Activated B cell treated with CpG ODN at 0.5 μM for 24 hours (primary cell): ENCODE measurements at places on chromosomes 1 and 21.

GRCh38 chr1:45260244-45260643 is 53.8 kb upstream of the ZSWIM5 start:
- DNase-seq = no peak

GRCh38 chr1:18101508-18101907 is 6.1 kb upstream of the IGSF21 start:
- DNase-seq = no peak

DNA sequence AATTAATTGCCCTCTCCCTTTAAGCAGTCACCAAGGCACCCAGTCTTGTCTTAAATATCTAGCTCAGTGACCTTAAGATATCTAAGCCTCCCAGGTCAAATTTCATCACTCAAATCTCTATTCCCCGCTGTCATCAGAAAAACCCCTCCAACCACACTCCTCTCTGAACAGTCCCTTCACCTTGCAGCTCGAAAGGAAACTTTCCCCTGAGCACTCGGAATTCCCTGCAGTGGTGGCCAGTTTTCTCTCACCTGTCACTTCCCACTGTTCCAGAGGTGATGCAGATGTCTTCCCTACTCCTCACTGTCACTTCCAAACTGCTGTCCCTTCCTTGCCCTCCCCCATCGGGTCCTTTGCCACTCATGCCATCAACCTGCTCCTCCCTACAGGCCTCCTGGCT is 15.3 kb upstream of the SSX2IP start:
- no peak for DNase-seq

- DNase-seq = peak; percentile 45
These were observed at the start of gene SH2D5 for GRCh38 chr1:20732588-20733359. SH2D5 (minus strand) TSS chr1:20732703; CDS start chr1:20728044, 4,659 bp downstream.

DNA sequence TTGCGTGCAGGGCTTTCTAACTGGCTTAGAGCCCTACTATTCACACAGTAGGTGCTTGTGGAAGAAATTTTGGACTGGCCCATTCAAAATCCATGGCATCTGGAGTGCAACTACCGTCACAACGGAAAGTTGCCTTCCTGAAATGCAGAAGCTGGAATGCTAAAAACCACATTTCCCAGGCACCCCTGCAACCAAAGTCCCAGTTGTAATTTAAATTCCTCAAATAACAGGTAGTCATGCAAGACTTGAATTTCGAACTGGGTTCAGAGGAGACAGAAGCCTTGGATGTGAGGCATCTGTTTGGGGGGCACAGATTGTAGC is 186.7 kb downstream of the TOMM20 start:
- DNase-seq = no peak

- DNase-seq = no peak
These were observed 17.4 kb downstream of the PLEKHA6 start for GRCh38 chr1:204342310-204342709.

DNA sequence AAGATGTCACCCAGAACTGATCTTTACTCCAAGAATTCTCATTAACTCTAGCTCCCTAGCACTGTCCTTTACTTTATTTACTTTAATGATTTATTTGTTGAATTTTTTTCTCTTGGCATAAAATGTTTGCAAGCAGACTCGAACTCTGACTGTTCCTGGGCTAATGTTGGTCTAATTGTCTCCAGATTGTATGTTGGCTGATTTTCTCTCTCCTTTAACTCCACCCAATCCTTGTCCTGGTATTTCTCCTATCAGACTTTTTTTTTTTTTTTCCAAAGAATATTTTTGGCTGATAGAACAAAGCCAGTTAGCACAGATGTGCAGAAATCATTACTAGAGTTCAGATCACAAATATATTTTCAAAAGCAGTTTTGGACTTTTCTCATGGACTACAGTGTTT is 82.6 kb downstream of the ATF6 start:
- no peak for DNase-seq

- DNase-seq = no peak
These were observed 99.4 kb upstream of the OLFM3 start for GRCh38 chr1:102096162-102096561.

- no peak for DNase-seq
These were observed 14.2 kb downstream of the VPS13D start for GRCh38 chr1:12244078-12244477.

- no peak for DNase-seq
These were observed 55.3 kb downstream of the RIMS3 start for GRCh38 chr1:40610156-40610555.

GRCh38 chr21:37082856-37083528 is 9.9 kb downstream of the TTC3 start:
- no peak for DNase-seq

DNA sequence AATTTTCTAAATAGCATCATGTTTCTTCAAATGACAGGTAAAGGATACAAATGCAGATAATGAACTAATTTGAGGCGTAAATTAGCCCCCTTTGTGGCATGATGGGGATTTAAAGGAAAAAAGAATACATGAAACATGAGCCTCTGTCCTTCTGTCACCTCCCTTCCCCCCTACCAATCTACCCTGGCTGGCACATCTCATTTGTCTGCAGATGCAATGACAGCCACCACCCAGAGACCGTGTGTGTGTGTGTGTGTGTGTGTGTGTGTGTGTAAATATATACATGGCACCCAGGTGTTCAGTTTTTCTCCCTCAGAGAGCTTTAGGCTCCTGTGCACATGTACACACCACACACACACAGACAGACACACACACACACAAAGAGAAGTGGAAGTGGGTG is 451.1 kb downstream of the RWDD3 start:
- DNase-seq = no peak

DNA sequence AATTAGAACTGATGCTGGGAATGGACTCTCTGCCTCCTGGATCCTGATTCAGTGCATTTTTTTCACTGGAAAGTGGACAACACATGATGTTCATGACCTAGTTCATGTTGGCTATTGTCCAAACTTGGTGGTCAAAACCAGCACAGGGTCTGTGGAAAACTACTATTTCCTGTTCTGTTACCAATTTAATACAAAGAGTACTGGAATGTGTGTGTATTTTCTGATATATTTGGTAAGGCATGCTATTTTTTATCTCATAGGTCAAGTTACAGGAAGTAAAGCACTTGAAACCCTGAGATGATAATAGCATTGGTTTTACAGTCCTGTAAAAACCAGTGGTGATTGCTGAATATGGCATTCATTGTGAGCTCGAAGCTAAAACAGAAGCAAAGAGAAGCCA is 89.9 kb downstream of the SGIP1 start:
- DNase-seq = no peak

DNA sequence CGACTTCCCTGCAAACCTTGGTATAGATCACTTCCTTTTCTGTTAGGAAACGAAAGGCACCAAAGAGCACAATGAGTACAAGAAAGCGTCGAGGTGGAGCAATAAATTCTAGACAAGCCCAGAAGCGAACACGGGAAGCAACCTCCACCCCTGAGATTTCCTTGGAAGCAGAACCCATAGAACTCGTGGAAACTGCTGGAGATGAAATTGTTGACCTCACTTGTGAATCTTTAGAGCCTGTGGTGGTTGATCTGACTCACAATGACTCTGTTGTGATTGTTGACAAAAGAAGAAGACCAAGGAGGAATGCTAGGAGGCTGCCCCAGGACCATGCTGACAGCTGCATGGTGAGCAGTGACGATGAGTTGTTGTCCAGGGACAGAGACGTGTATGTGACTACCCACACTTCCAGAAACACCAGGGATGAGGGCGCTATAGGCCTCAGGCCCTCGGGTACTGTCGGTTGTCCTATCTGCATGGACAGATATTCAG is 18.5 kb downstream of the FAM89A start:
- DNase-seq = no peak

- no peak for DNase-seq
These were observed 116.0 kb upstream of the KCNJ6 start for GRCh38 chr21:38032082-38032801.

DNA sequence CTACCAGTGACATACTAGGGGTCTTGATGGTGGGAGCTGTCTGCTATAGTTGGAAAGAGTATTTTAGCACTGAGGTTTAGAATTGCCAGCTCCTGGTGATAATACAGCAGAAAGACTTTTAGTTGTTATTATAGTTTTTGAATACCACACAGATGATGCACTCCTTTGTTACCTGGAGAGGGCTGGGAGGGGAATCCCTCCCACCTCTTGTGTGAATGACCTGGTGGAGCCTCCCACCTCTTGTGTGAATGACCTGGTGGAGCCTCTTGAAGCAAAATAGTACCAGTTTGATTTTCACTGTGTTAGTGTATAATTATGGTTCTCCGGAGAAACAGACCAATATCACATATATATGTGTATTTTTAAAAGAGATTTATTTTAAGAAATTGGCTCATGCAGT is 3.3 kb downstream of the DISP1 start:
- no peak for DNase-seq

- DNase-seq = no peak
These were observed 1888.6 kb downstream of the MRPL39 start for GRCh38 chr21:23718446-23719285.

DNA sequence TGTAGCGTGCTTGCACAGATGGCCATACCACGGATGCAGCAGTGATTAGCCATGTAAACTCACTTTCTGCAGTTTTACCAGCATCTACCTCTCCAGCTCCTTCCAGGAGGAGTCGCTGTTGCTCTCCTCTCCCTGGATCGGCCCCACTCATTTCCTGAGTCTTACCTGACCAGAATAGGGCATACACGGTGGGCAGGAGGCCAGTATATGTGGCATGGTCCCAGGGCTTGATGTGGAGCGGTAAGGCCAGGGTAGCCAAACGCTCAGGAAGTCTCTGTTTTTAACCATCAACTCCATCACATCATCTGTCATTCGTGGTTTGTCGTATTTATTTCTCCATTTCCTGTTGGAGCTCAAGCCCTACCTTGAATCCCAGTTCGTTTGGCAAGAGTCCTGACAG is 163.4 kb upstream of the USP24 start:
- no peak for DNase-seq

- DNase-seq = no peak
These were observed 49.2 kb upstream of the PAX7 start for GRCh38 chr1:18581420-18581880.

DNA sequence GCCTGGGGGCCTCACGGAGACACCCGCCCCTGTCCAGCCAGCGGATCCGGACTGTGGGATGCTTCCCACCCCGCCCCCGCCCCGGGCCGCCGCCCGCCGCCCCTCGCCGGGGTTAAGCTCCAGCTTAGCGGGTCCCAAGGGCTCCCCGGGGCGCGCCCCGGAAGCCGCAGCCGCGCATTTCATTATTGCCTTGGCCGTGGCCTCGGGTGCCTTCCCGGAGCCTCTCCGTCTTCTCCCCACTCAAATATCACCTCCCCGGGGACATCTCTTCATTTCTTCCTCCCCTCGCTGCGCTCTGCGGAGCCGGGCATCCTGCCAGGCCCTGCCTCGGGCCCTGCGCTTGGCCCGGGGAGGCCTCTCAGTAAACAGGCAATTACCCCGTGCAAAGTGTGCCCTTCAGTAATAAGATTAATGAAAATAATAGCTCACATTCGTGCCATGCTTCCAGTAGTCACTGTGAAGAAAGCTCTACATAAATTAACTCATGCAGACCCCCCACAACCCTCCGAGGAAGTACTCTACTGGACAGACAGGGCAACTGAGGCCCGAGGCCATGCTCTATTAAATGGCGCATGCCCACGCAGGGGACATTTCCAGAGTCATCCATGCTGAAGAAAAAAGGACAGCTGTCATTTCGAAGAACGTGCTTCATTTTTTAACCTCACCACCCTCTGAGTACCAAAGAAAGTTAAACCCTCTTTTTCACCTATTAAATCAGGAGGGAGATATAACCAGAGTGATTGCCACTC is 49.9 kb upstream of the LAPTM5 start:
- peak; percentile 54 for DNase-seq

- DNase-seq = peak; percentile 54
These were observed 41.3 kb downstream of the PIK3C2B start for GRCh38 chr1:204453141-204453772.

- DNase-seq = peak; percentile 33
These were observed 11.5 kb upstream of the COL16A1 start for GRCh38 chr1:31715087-31715872.

GRCh38 chr21:42905195-42905594 is 12.1 kb downstream of the NDUFV3 start:
- DNase-seq = no peak

DNA sequence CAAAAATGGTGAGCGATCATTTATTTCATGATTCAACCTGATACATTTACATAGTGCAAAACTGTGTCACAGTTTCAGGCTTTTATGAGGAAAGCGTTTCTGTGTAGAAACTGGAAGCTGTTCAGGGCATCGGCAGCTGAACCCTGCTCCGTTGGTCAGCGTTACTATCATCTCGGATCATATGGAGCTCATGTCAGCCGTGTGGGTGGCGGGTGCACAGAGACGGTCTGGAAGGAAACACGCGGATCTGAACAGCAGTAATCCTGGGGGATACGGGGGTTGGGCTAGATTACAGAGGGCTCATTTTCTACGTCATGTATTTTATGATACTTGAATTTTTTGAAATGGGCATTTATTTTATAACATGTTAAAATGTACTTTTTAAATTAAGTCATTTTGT is 15.1 kb downstream of the C1orf174 start:
- DNase-seq = no peak

- no peak for DNase-seq
These were observed 37.5 kb downstream of the QSOX1 start for GRCh38 chr1:180192172-180192571.

DNA sequence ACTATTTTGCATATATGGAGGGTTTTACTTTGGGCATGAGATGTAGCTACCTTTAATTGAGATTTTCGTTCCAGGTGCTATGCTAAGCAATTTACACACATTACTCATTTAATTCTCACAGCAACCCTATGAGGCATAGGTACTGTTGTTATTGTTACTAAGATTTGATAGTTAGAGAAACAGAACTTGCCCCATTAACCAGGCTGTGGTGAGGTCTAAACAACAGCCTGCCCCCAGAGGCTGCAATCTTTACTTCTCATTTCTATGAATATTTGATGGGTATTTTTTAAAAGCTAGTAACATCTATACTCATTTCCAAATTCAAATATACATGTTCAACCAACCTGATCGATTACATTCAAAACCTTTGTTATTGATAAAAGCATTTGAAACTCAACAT is 155.6 kb downstream of the GALNT2 start:
- DNase-seq = no peak

- no peak for DNase-seq
These were observed 18.0 kb upstream of the ID3 start for GRCh38 chr1:23577056-23578004.

DNA sequence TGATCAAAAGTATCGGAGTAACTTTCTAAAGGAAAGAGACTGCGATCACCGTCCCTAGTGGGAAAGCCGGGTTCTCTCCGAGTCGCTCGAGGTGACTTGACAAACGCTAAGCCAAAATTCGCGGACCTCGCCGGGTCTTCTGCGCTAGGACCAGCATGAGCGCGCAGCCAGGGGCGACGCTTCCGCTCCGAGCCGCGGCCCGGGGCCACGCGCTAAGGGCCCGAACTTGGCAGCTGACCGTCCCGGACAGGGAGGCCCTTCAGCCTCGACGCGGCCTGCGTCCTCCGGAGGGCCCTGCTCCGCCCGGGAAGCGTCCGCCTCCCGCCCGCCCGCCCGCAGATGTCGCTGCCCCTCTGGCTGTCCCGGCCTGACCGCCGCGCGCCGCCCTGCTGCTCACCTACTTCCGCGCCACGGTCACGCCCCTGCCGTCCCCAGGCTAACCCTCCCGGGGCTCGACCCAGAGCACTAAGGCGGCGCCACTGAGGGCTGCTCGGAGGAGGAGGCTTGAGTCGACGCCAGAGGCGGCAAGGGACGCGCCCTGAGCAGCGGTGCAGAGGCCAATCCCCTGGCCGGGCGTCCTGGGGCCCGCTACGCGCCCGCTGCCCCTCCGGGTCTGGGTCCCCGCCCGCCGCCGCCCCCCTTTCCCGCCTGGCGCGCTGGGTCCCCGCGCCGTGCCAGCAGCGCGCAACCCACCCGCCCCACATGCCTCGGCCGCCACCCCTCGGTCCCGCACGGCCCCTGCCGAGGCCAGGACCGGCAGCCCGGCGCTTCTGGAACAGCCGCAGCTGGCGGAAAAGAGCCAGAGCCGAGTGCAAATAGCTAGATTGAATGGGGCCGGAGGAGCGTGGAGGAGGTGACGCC is 896 bp upstream of the DUSP10 start:
- peak; percentile 82 for DNase-seq
